ENCODE measurements at places on chromosomes 16 and 17. TPM values are rescaled to one million over a fixed set of nuclear protein-coding genes. Genes with fewer than 3 reads are reported as not detected.

Gene KRT31
- total RNA-seq: not detected

Gene SBK1
- 51.9 TPM for total RNA-seq

GRCh38 chr16:79213214-79213613, 387.3 kb downstream of the MAF start:
- H3K4me1 ChIP-seq: no peaks in the 10 kb centered on the region
- H3K27me3 ChIP-seq: peaks cover 1% of the 10 kb centered on the region
- peaks cover 3% of the 10 kb centered on the region for H3K36me3 ChIP-seq
- H3K27ac ChIP-seq: no peak overlapping the region
- no peak for DNase-seq

DNA sequence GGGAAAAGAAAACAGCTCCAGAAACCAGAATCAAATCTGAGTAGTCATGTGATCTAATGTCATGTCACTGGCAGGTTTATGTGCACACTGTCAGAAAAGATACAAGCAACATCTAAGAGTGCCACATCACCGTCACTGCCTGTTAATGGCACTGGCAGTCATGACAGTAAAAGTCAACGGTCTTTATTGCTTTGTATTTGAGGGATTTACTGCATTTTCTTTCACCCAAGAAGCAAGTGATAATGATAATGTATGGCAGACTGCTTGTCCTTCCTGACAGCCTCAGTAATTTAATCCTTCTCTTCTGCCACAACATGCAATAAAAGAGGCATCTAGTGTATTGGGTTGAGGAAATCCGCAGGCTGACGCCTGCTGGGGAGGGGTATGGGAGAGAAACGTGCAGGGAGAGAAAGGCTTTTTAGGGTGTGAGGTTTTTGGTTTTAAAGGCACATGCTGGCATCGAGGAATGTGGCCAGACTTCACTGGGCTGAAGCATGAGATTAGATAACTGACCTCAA, 92.4 kb downstream of the RPGRIP1L start:
- peaks cover 13% of the 10 kb centered on the region for H3K4me1 ChIP-seq
- DNase-seq: no peak
- peaks cover 9% of the 10 kb centered on the region for H3K36me3 ChIP-seq
- no peak overlapping the region for H3K27ac ChIP-seq
- H3K27me3 ChIP-seq: no peaks in the 10 kb centered on the region
- H3K4me3 ChIP-seq: no peak overlapping the region

Measured in mesothelial cell of epicardium (in vitro differentiated cells).